ENCODE measurements at places on chromosomes 5 and 9.

GRCh38 chr5:24232041-24232440 lies 412.7 kb downstream of the CDH10 start:
- DNase-seq = no peak

- DNase-seq = no peak
Observed at GRCh38 chr5:150454492-150455229, 5.1 kb upstream of the RPS14 start.

GRCh38 chr9:5509573-5509972 lies 758 bp upstream of the PDCD1LG2 start:
- DNase-seq = peak; percentile 99

- DNase-seq = no peak
Observed at GRCh38 chr5:68540798-68541590, 325.4 kb downstream of the PIK3R1 start.

GRCh38 chr5:143434261-143435209 lies 31.0 kb upstream of the NR3C1 start:
- DNase-seq = no peak

- no peak for DNase-seq
Observed at GRCh38 chr9:116059466-116059865, 94.1 kb upstream of the PAPPA start.

DNA sequence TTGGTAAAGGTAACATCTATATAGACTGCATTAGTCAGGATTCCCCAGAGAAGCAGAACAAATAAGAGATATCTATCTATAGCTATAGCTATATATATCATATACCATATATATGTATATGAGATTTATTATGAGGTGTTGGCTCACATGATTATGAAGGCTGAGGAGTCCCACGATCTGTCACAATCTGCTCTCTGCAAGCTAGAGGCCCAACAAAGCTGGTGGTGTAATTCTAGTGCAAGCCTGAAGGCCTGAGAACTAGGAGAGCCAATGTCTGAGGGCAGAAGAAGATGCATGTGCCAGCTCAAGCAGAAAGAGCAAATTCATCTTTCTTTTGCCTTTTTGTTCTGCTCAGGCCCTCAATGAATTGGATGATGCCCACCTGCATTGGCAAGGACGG lies 102.2 kb upstream of the PLPPR1 start:
- no peak for DNase-seq

- DNase-seq = no peak
Observed at GRCh38 chr9:90124961-90125360, 517.7 kb downstream of the DIRAS2 start.

DNA sequence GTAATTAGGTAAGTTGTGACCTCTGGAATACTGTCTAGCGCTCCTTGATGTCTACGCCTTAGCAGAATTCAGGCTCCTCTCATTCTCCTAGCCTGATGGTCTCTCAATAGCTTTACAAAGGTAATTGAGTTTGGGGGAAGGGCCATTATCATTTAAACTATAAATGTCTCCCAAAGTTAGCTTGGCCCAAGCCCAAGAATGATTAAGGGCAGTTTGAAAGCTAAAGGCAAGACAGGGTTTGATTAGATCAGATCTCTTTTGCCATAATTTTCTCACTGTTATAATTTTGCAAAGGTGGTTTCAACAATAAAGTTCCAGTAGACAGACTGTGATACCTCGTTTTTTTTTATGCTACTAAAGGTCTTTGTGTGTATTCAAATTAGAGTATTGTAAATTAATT lies 3.7 kb upstream of the SLC30A5 start:
- no peak for DNase-seq

- DNase-seq = peak; percentile 98
Observed at GRCh38 chr5:53343187-53343586, 137.2 kb upstream of the FST start.

GRCh38 chr5:137306903-137307302 lies 192.2 kb downstream of the SPOCK1 start:
- DNase-seq = no peak

- DNase-seq = no peak
Observed at GRCh38 chr5:154583671-154584177, 105.7 kb upstream of the HAND1 start.

- peak; percentile 30 for DNase-seq
Observed at GRCh38 chr5:56301069-56301468, 67.9 kb upstream of the ANKRD55 start.

DNA sequence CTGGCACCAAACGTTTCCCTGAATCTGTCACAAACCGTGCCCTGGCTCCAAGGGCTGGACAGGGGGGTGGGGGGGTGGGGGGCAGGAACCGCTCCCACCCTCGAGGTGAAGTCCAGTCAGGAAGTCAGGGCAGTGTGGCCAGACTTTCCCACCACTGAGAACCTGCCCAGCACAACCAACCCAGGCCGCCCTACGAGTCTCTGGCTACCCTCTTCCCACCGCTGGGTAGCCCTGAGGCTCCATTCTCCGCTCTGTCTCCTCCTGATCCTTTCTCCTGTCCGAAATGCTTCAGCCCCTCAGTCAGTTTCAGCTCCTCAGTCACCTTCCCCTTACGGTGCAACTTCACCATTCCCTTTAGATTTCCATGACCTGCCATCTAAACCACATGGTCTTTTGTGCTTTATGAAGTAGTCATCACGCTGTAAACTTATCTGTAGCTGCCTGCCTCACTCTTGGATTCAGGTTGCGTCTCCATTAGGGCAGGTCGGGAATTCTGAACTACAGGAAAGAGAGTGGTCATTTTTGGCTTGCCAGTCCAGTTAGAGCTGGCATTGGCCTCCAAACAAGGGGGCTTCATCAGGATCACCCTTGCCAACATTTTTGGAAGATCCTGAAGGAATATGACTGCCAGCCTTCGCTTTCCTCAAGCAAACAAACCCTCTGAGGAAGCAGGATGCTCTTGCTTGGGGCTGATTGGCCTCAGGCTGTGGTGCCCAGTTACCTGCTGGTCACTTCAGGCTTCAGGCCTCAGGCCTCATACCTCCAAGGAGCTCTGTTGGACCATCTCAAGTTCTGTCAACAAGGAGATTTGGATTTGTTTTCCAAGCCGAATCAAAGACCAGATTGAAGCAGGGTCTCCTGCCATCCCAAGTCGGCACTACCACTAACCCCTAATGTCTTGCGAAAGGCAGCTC lies 794 bp upstream of the DCAF12 start:
- no peak for DNase-seq

DNA sequence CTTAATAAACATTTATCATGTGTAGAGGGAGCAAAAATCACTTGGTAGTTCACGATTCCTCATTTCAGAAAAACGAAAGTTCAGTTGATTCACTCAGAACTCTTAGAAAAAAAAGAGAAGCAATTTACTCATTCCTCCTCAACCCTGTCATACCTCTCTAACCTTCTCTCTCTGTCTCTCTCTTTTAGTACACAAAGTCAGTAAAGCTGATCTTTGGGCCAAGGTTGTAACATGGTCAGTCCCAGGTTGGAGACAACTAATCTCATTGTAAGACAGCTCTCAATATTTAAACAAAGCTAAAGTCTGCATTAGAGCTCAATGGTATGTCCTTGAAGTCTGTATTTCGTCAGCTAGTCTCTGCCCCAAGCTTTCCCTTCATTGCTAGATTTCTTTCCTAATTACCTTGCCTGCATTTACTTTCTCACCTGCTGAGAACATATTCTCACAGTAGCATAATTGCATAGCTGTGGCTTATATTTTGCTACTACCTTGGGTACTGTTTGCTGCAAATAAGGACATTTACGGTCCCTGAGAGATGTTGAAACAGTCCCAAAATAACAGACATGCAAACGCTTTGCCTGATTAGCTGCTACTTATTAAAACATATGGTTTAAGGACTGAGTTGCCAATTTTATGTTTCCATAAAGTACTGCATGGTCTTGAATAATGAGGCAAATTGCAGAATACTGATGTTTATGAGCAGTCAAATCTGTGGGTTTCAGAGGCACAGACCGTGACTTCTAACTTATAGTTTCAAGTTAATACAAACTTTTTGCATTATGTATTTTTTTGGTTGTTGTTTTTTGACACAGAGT lies 138.3 kb downstream of the GPBP1 start:
- DNase-seq = no peak

- DNase-seq = no peak
Observed at GRCh38 chr9:92563116-92564100, 27.6 kb upstream of the ECM2 start.

GRCh38 chr5:10393491-10393890 lies 40.0 kb downstream of the MARCHF6 start:
- DNase-seq = peak; percentile 59

- no peak for DNase-seq
Observed at GRCh38 chr9:34607331-34607730, 4.6 kb downstream of the RPP25L start.

DNA sequence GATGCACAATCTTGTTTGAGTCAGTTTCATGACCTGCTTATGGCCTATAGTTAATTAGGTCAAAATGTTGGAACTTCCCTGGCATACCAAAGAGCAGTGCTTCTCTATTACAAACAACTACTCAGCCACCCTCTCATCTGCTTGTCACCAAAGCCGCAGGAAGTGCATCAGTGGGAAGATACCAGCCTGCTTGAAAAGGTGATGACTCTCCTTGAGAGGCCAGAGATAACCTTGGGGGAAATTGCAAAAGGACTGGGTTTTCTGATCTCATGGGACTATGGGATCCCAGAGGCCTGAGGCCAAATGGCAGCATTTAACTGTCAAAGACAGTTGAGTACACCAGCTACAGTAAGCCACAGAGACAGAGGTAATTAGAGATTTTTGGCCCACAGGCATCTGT lies 69.9 kb downstream of the C9orf57 start:
- no peak for DNase-seq

DNA sequence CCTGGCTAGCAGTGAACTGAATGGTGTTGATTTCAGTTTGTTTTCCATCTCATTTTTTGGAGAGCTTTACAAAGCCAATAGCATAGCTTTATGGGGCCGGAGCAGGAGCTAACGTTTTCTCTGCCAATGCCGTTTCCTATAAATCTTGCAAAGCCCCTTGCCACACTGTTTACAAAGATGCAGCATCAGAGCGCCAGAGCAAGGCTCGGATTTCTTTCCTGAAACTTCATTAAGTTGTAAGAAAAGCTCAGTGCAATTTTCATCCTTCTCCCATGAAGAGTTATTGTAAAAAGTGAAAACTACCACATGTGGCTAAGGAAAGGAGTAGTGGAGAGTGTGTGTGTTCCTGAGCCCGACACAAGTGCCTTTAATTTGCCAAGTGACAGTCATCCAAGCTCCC lies 178.2 kb upstream of the GDNF start:
- no peak for DNase-seq

DNA sequence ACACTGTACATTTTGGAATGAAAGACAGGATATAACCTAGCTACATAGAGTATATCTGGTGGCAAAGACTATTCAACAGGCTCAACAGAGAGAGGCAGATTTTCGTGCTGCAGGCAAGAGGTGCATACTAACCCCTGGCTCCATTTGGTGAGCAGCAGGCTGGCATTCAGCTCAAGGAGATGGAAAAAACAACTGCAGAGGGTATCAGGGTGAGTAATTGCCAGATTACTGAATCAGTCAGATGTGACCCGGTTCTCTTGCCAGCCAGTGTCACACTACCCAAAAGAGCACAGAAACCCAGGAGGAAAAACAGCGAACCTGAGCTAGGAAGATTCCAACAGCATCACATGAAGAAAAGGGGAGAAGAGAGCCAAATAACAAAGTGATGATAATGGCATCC lies 130.4 kb upstream of the PRLR start:
- DNase-seq = no peak

DNA sequence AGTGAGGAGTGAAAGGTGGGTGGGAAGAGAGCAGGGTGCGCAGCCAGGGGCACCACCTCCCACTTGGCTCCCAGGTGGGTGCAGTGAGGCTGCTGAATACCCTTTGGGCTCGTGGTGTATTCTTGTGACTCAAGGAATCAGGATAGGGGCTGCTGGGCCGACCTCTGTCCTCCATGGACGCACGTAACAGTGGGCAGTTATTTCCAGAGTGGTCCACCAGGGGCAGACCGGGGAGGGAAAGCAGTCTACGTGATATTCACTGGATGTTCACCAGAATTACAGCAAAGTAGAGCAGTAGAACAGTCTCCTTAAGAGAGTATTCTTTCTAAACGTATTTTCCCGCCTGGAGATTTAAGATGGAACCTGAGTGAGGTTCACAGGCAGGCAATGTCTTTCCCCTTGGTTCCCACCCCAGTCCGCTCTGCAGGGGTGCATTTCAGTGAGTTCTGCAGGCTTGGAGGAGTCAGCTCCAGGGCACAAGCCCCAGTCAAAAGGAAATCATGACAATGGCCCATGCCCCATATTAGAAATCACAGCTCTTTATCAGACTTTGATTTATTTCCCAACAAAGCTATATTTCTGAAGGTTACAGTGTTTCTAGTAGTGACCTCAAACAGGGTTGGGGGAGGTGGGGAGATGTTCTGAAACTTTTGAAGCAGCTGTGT lies 88.7 kb downstream of the SYK start:
- no peak for DNase-seq

- DNase-seq = no peak
Observed at GRCh38 chr9:72817413-72817812, 135.4 kb downstream of the ALDH1A1 start.

DNA sequence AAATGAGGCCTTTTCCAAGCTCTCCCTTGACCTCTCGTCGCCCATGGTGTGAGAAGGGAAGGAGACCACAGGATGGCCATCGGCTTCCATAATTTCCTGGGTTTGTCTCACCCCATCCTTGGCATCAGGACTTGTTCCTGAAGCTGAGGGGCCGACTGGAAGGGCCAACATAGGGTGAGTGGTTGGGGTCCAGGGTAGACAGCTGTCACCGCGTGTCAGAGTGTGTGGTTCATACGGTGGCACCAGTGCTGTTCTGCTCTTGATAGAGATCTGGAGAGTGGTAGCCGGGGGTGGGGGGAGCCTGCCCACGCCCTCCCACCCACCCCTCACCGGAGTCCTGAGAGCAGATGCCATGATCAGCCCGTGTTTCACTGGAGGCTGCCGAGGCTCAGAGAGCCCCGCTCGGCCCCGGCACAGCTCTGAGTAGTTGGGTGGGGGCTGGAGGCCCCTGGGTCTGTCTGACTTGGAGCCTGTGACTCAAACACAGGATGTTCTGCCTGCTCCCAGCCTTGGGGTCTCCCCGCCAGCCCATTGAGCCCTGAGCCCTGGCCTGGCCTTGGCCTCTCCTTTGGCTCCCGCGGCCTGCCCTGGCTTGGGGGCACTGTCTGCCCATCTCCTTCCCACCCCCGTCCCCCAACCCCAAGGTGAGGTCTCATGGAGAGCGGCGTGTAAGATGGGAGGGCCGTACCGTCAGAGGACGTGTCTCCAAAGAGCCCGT lies 53.1 kb upstream of the IER5L start:
- DNase-seq = no peak

DNA sequence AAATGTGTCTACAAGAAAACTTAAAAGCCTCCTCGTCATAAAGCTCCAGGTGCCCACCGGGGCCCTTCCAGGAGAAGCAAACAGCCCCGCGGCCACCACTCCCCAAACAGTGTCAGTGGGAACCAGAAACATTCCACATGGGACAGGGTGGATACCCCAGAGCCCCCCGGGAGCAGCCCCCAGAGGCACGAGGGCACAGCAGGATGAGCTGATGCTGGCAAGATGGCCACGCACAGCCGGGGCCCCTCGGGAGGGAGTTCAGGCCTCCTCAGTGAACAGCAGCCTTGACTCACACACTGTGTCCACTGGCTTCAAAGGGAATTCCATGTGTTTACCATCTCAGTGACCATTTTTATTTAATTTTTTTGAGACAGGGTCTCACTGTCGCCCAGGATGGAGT lies 10.5 kb downstream of the EXD3 start:
- no peak for DNase-seq
